ENCODE measurements at places on chromosomes 1 and 21. TPM values are rescaled to one million over a fixed set of nuclear protein-coding genes. Genes with fewer than 3 reads are reported as not detected.

The PIP5K1A gene
- 27.1 TPM for total RNA-seq

The HSPA6 gene
- total RNA-seq, result 0.49 TPM

The CD5L gene
- not detected for total RNA-seq

The CAP1 gene
- total RNA-seq, result 77.0 TPM

- H3K4me3 ChIP-seq, result no peak overlapping the region
- no peak overlapping the region for H3K27ac ChIP-seq
- H3K36me3 ChIP-seq, result peaks cover 9% of the 10 kb centered on the region
- H3K27me3 ChIP-seq, result no peaks in the 10 kb centered on the region
- DNase-seq, result no peak
- H3K4me1 ChIP-seq, result peaks cover 17% of the 10 kb centered on the region
Observed at GRCh38 chr1:167106119-167106461, 12.2 kb downstream of the STYXL2 start.

- H3K4me3 ChIP-seq, result no peak overlapping the region
- H3K27ac ChIP-seq, result no peak overlapping the region
- no peaks in the 10 kb centered on the region for H3K4me1 ChIP-seq
- no peaks in the 10 kb centered on the region for H3K36me3 ChIP-seq
Observed at GRCh38 chr1:104238991-104239390, 489.3 kb downstream of the AMY1C start.

GRCh38 chr1:170562646-170563338, 30.8 kb downstream of the GORAB start:
- H3K27me3 ChIP-seq, result no peaks in the 10 kb centered on the region
- H3K27ac ChIP-seq, result peak overlapping the region; percentile 79
- DNase-seq, result peak; percentile 91
- H3K4me3 ChIP-seq, result no peak overlapping the region
- peaks cover 10% of the 10 kb centered on the region for H3K4me1 ChIP-seq

DNA sequence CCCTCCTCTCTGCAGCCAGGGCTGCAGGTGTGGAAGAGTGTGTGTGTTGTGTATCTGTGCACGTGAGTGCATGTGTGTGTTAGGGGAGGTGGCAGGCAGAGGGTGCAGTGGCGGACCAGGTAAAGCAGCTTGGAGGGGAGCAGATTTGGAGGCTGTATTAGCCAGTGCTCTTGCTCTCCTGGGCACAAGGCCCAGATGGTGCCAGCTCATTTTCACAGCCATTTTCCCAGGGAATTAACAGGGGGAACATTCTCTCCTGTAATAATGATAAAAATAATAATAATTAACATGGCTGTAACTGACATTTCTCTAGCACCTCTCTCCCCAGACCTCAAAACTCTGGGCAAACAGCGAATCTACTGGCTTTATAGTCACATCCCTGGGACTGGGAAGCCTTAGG, 43.6 kb downstream of the LRRN2 start:
- H3K4me1 ChIP-seq, result peaks cover 11% of the 10 kb centered on the region
- no peak overlapping the region for H3K27ac ChIP-seq
- H3K4me3 ChIP-seq, result no peak overlapping the region
- no peaks in the 10 kb centered on the region for H3K36me3 ChIP-seq
- DNase-seq, result no peak

The SHE gene
- total RNA-seq, result 8.2 TPM

DNA sequence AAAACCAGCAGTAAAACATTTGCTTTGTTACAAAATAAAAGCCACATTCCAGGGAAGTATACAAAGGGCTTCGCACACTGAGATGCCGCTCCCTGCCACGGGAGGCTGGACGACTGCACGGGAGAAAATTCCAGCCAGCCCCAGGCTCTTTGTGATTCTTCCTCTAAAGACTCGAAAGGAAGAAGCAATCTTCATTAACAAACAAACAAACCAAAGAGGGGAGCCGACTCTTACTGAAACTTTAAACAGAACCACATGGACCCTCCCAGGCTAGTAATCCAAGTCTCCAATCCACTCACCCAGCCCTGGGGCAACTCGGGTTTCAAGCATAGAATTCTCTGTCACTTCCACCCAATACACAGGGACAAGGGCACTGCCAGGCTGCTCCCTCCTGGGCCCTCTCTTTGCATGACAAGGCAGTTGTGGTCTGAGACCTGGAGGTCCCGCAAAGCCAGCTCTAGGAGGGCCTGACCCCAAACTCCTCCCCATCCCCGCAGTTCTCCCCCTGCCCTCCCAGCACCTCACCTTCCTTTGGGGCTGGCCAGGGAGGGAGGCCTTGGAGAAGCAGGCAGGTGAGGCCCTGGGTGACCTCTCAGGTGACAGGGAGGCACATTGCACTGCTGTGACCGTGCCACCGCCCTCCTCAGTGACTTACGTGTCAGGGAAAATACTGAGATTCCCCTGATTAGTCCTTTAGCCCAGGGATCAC, 26.6 kb upstream of the COL18A1 start:
- H3K27me3 ChIP-seq, result peaks cover 3% of the 10 kb centered on the region
- DNase-seq, result no peak
- no peak overlapping the region for H3K4me3 ChIP-seq
- no peaks in the 10 kb centered on the region for H3K36me3 ChIP-seq

The C8B gene
- total RNA-seq, result not detected

The PTGS2 gene
- 1.1 TPM for total RNA-seq

- H3K4me1 ChIP-seq, result peaks cover 9% of the 10 kb centered on the region
- no peak overlapping the region for H3K4me3 ChIP-seq
- H3K27me3 ChIP-seq, result peaks cover 20% of the 10 kb centered on the region
- DNase-seq, result peak; percentile 78
- H3K36me3 ChIP-seq, result no peaks in the 10 kb centered on the region
- no peak overlapping the region for H3K27ac ChIP-seq
Observed at GRCh38 chr1:152052606-152053005, 15.8 kb upstream of the S100A11 start.

GRCh38 chr1:100051893-100052292, 80.8 kb downstream of the SASS6 start:
- no peaks in the 10 kb centered on the region for H3K27me3 ChIP-seq
- H3K36me3 ChIP-seq, result peaks cover 6% of the 10 kb centered on the region

DNA sequence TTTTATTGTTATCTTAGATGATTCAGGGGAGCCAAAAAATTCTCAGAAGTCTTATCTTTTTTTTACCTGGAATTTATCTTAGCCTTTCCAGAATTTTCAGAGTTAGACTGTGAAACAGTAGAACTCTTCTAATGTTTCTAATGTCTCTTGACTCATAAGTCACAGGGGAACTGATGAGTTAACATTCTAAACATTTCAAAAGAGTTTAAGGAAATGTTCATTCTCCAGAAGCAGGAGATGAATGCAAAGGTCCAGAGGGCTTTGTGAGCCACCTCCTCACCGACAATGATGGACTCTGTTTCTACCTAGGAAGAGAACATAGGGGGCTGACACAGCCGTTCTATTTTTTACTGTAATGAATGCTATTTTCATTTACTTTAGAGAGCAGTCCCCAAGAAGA, 157.5 kb downstream of the BRINP2 start:
- no peaks in the 10 kb centered on the region for H3K4me1 ChIP-seq
- DNase-seq, result no peak
- H3K27me3 ChIP-seq, result no peaks in the 10 kb centered on the region
- H3K36me3 ChIP-seq, result no peaks in the 10 kb centered on the region
- H3K27ac ChIP-seq, result no peak overlapping the region

The FCMR gene
- 0.58 TPM for total RNA-seq

DNA sequence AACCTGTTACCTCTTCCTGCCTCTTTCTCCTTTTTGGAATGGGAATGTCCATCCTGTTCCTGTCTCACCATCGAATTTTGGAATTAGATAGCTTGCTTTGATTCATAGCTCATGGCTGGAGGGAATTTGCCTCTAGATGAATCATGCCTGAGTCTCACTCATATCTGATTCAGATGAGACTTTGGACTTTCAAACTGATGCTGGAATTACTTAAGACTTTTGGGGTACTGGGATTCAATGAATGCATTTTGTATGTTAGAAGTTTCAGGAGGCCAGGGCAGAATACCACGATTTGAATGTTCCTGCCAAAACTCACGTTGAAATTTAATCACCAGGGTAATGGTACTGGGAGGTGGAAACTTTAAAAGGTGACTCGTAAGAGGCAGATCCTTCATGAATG, 132.4 kb downstream of the DSCAM start:
- no peak overlapping the region for H3K4me3 ChIP-seq
- H3K4me1 ChIP-seq, result no peaks in the 10 kb centered on the region
- H3K27ac ChIP-seq, result no peak overlapping the region
- no peaks in the 10 kb centered on the region for H3K36me3 ChIP-seq

DNA sequence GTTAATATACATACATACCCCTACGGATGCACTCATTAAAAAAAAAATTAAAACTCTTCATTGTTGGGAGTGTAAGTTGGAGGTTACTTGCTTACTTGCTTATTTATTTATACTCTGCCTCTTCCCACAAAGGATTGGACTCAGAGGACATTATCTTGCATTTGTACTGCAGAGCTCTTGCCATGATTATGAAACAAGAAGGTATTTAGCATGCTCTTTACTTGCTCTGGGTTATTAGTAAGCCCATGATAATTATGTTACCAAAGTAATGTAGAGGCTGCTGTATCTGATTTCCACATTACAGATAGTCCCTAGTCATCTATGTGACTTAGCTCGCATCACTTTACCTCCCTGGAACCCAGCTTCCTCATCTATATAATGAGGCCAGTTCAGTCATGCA, 355.1 kb upstream of the PTBP2 start:
- no peak overlapping the region for H3K27ac ChIP-seq
- H3K27me3 ChIP-seq, result no peaks in the 10 kb centered on the region
- no peaks in the 10 kb centered on the region for H3K36me3 ChIP-seq
- no peak overlapping the region for H3K4me3 ChIP-seq
- DNase-seq, result no peak

The APOBEC4 gene
- total RNA-seq, result not detected

The LRRC38 gene
- 11.9 TPM for total RNA-seq

GRCh38 chr1:3428899-3429298, 25.6 kb upstream of the ARHGEF16 start:
- no peak overlapping the region for H3K27ac ChIP-seq
- H3K27me3 ChIP-seq, result peaks cover 9% of the 10 kb centered on the region
- no peak overlapping the region for H3K4me3 ChIP-seq
- H3K4me1 ChIP-seq, result peaks cover 2% of the 10 kb centered on the region

The RIMS3 gene
- 0.49 TPM for total RNA-seq

- no peaks in the 10 kb centered on the region for H3K36me3 ChIP-seq
- no peak overlapping the region for H3K4me3 ChIP-seq
- DNase-seq, result no peak
- no peak overlapping the region for H3K27ac ChIP-seq
Observed at GRCh38 chr1:7268983-7269382, 483.7 kb downstream of the CAMTA1 start.

The BNIPL gene
- 0.53 TPM for total RNA-seq

The CD2 gene
- total RNA-seq, result 0.22 TPM

DNA sequence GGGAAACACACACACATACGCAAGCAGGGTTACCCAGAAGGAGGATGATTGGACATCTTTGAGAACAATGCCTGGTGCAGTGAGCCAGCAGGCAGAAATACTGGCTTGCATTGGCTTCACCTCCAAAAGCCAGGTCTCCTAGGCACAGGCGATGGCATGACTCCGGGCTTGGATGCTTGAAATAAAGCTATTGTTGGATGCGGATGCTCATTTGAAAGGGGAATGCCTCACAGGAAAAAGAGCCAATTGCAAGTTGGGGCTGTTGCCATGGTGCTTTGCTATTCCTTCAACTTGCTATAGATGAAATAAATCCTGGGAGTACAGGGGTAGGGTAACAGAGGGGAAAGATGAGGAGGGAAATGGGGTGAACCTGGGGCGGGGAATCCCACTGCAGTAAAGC, 180.7 kb upstream of the SGIP1 start:
- H3K4me3 ChIP-seq, result no peak overlapping the region
- no peaks in the 10 kb centered on the region for H3K27me3 ChIP-seq
- H3K27ac ChIP-seq, result peak overlapping the region; percentile 61

DNA sequence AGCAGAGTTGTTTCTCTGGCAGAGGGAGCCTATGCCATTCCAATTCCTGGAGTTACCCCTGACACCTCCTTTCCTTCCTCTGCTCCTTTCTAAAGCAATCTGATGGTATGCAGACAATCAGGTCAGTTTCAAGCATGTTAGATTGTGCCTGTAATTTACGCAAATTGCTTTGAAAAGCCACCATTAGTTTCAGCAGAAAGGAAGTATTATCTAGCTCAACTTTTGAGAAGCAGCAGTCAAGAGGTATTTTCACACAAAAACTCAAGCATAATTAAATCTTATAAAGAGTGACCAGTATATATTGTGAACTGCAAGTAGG, 2.2 kb downstream of the ERRFI1 start:
- H3K4me1 ChIP-seq, result peaks cover 13% of the 10 kb centered on the region
- no peak overlapping the region for H3K4me3 ChIP-seq
- no peak overlapping the region for H3K27ac ChIP-seq
- DNase-seq, result no peak
- no peaks in the 10 kb centered on the region for H3K36me3 ChIP-seq

The INSRR gene
- total RNA-seq, result 0.18 TPM

- no peaks in the 10 kb centered on the region for H3K36me3 ChIP-seq
- H3K27me3 ChIP-seq, result no peaks in the 10 kb centered on the region
Observed at GRCh38 chr1:116104667-116105066, 6.5 kb upstream of the MAB21L3 start.

The LCE2A gene
- not detected for total RNA-seq

DNA sequence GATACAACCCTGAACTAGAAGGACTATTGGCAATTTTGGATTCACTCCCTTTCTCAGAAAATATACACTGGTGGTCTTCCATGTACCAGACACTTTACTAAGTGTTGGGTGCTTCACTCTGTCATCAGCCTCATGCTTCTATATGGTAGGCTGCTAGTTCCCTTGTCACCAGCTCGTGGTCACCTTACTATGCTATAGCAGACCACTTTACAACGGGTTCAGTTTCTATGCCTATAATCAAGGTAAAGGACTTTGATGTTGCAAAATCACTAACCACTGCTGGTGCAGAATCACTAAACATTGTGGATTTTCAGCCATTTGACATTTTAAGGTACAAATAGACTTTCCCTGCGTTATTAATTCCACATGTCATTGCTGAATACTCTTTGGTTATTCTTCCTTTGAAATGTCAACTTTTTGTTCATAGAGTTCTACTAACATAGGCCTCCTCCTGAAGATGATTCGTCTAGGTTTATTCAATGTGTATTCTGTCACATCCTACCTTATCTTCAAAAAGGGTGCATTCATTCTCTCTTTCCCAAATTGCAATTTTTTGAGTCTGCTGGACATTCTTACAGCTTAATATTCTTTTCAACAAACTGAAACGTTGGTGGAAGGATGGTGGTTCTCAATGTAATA, 78.3 kb downstream of the LRRC8C start:
- no peaks in the 10 kb centered on the region for H3K27me3 ChIP-seq
- no peak overlapping the region for H3K27ac ChIP-seq

The PHGDH gene
- 50.6 TPM for total RNA-seq

GRCh38 chr1:906600-907420, 16.9 kb upstream of the SAMD11 start:
- H3K27me3 ChIP-seq, result peaks cover 52% of the 10 kb centered on the region
- DNase-seq, result peak; percentile 32
- no peak overlapping the region for H3K27ac ChIP-seq
- H3K36me3 ChIP-seq, result no peaks in the 10 kb centered on the region
- H3K4me1 ChIP-seq, result peaks cover 16% of the 10 kb centered on the region
- no peak overlapping the region for H3K4me3 ChIP-seq

DNA sequence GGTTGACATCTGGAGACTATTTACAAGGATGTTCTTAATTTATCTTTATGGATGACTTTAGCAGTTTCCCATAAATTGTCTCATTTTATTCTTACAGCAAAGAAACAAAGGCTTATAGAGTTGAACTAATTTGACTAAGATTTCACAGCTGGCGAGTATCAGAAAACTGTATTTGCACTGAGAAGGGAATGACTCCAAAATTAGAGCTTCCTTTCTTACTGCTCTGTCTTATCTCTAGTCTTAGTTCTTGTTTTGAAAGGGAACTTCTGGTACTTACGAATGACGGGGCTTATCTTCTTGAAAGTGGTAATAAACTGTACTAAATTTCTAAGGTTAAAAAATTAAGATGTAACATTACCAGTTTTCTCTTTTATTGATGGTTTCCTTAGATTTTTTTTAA, 13.6 kb downstream of the CNST start:
- no peaks in the 10 kb centered on the region for H3K36me3 ChIP-seq
- H3K27ac ChIP-seq, result no peak overlapping the region
- peaks cover 5% of the 10 kb centered on the region for H3K4me1 ChIP-seq
- DNase-seq, result peak; percentile 28
